ENCODE measurements at places on chromosomes 11 and 22. TPM values are rescaled to one million over a fixed set of nuclear protein-coding genes. Genes with fewer than 3 reads are reported as not detected.
A peak's percentile ranks its signal among the peaks of the same experiment; 100 is the strongest.

GRCh38 chr11:134794192-134794591, 382.1 kb upstream of the B3GAT1 start:
- peaks cover 16% of the 10 kb centered on the region for H3K27me3 ChIP-seq
- DNase-seq, result no peak
- H3K4me3 ChIP-seq, result no peak overlapping the region
- H3K27ac ChIP-seq, result no peak overlapping the region

- H3K27me3 ChIP-seq, result peaks cover 8% of the 10 kb centered on the region
- DNase-seq, result no peak
Observed at GRCh38 chr22:39448205-39449054, 8.4 kb upstream of the MGAT3 start.

- H3K4me1 ChIP-seq, result peaks cover 30% of the 10 kb centered on the region
- DNase-seq, result no peak
- H3K4me3 ChIP-seq, result no peak overlapping the region
- H3K27me3 ChIP-seq, result no peaks in the 10 kb centered on the region
- H3K27ac ChIP-seq, result no peak overlapping the region
Observed at GRCh38 chr11:111439901-111440300, 60.8 kb upstream of the POU2AF1 start.

DNA sequence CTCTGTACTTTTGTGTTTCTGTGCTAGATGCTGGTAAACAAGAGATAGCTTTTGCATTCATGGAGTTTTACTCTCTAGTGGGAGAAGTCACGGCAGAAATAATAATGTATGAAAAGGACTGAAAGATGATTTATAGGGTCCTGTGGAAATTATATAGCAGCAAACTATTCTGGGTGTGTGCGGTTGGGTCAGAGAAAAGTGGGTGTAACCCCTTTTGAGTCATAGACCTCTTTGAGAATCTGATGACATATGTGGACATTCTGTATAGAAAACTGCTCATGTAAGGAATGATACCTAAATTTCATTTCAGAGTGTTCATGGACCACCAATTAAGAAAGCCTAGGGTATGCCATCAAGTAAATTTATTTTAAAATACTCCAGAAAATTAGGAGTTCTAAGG, 54.4 kb downstream of the TMEM135 start:
- H3K27me3 ChIP-seq, result no peaks in the 10 kb centered on the region
- H3K27ac ChIP-seq, result no peak overlapping the region
- H3K4me1 ChIP-seq, result no peaks in the 10 kb centered on the region
- H3K4me3 ChIP-seq, result no peak overlapping the region
- H3K36me3 ChIP-seq, result peaks cover 25% of the 10 kb centered on the region

- no peak overlapping the region for H3K27ac ChIP-seq
- H3K4me1 ChIP-seq, result peaks cover 9% of the 10 kb centered on the region
- peaks cover 2% of the 10 kb centered on the region for H3K36me3 ChIP-seq
- no peak for DNase-seq
Observed at GRCh38 chr11:65452806-65453490, 30.4 kb downstream of the NEAT1 start.

GRCh38 chr11:6664551-6664950, 8.9 kb upstream of the DCHS1 start:
- DNase-seq, result no peak
- no peaks in the 10 kb centered on the region for H3K36me3 ChIP-seq

- peaks cover under 1% of the 10 kb centered on the region for H3K4me1 ChIP-seq
- no peak for DNase-seq
- peaks cover 35% of the 10 kb centered on the region for H3K27me3 ChIP-seq
- H3K27ac ChIP-seq, result no peak overlapping the region
- no peaks in the 10 kb centered on the region for H3K36me3 ChIP-seq
Observed at GRCh38 chr22:33065230-33065629, 7.0 kb upstream of the SYN3 start.

- peaks cover 34% of the 10 kb centered on the region for H3K36me3 ChIP-seq
- peak overlapping the region; percentile 95 for H3K4me3 ChIP-seq
- no peaks in the 10 kb centered on the region for H3K27me3 ChIP-seq
- H3K27ac ChIP-seq, result peak overlapping the region; percentile 99
- H3K4me1 ChIP-seq, result peaks cover 27% of the 10 kb centered on the region
Observed at GRCh38 chr22:39518144-39518786, 2.1 kb upstream of the ATF4 start.

- no peak overlapping the region for H3K4me3 ChIP-seq
- H3K27ac ChIP-seq, result no peak overlapping the region
- no peaks in the 10 kb centered on the region for H3K4me1 ChIP-seq
- peaks cover 47% of the 10 kb centered on the region for H3K27me3 ChIP-seq
Observed at GRCh38 chr22:22683668-22684361, 39.4 kb downstream of the GGTLC2 start.

DNA sequence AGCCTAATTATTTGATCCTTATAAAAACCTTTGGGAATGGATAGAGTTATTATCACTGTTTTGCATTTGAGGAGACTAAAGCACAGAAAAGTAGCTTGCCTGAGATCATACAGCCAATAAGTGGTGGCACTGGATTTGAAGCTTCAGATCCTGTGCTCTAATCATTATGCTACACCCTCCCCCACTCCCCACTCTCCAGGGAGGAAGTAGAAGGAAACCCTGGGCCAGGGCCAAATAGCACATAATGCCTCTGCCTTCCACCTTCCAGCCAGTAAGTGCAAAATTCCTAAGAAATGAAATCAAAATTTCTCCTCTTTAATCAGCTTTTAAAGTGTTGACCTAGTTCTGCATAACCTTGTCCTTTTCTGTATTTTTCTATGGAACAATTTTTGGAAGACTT, 61.6 kb downstream of the SIK2 start:
- H3K27ac ChIP-seq, result no peak overlapping the region
- no peaks in the 10 kb centered on the region for H3K4me1 ChIP-seq
- no peak overlapping the region for H3K4me3 ChIP-seq
- DNase-seq, result no peak
- no peaks in the 10 kb centered on the region for H3K27me3 ChIP-seq

GRCh38 chr22:47918276-47918921, 1155.9 kb downstream of the TBC1D22A start:
- no peak for DNase-seq
- no peak overlapping the region for H3K27ac ChIP-seq
- no peaks in the 10 kb centered on the region for H3K27me3 ChIP-seq
- H3K36me3 ChIP-seq, result no peaks in the 10 kb centered on the region
- no peaks in the 10 kb centered on the region for H3K4me1 ChIP-seq
- H3K4me3 ChIP-seq, result no peak overlapping the region

GRCh38 chr11:121763526-121763925, 310.8 kb upstream of the SORL1-AS1 start:
- no peak overlapping the region for H3K27ac ChIP-seq
- no peaks in the 10 kb centered on the region for H3K36me3 ChIP-seq
- peaks cover 11% of the 10 kb centered on the region for H3K27me3 ChIP-seq
- no peak overlapping the region for H3K4me3 ChIP-seq

GRCh38 chr11:62673196-62673525, 1.1 kb upstream of the LBHD1 start:
- H3K4me1 ChIP-seq, result peaks cover 19% of the 10 kb centered on the region
- H3K4me3 ChIP-seq, result peak overlapping the region; percentile 99
- H3K27me3 ChIP-seq, result no peaks in the 10 kb centered on the region
- DNase-seq, result no peak
- H3K27ac ChIP-seq, result peak overlapping the region; percentile 69
- peaks cover 12% of the 10 kb centered on the region for H3K36me3 ChIP-seq

DNA sequence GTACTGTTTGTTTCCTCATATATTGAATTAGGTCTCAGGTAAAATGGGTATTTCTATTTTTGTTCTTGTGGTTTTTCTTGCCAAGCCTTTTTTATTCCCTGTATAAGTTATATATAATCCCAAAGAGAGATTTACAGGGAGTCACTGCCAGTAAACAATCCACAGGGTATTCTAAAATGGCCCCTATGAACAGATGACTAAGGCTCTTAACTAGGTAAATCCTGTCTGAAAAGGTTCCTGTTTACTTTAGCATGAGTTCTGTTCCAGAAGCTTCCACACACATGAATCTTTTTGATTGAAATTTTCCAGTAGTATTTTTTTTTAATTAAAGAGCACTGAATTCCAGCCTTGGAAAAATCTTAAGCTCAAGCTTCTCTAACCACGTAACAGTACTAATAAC, 552.8 kb upstream of the CCDC179 start:
- DNase-seq, result no peak
- H3K36me3 ChIP-seq, result peaks cover 3% of the 10 kb centered on the region
- peaks cover 2% of the 10 kb centered on the region for H3K4me1 ChIP-seq
- no peak overlapping the region for H3K27ac ChIP-seq

DNA sequence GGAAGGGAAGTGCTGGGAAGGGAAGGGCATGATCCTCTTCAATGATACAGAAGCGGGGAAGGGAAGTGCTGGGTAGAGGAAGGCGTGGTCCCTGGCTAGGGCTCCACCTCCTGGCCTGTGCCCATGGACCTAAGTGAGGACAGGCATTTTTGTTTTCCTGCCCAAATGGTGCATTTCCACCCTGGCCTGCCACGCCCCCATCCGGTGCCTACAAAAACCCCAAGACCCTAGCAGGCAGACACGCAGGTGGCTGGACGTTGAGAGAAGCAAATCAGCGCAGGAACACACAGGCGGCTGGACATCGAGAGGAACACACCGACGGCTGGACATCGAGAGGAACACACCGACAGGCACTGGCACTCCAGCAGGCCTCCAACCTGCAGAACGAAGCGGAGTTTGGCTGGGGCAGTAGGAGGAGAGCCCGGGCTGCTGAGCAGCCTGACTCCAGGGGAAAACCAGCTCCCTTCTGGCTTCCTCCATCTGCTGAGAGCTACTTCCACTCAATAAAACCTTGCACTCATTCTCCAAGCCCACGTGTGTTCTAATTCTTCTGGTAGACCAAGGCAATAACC, 628.3 kb downstream of the BUD13 start:
- no peak overlapping the region for H3K4me3 ChIP-seq
- H3K27me3 ChIP-seq, result peaks cover 25% of the 10 kb centered on the region
- no peaks in the 10 kb centered on the region for H3K36me3 ChIP-seq
- H3K27ac ChIP-seq, result no peak overlapping the region

- no peak for DNase-seq
- no peak overlapping the region for H3K4me3 ChIP-seq
- H3K4me1 ChIP-seq, result no peaks in the 10 kb centered on the region
- H3K27ac ChIP-seq, result peak overlapping the region; percentile 62
- H3K36me3 ChIP-seq, result no peaks in the 10 kb centered on the region
Observed at GRCh38 chr22:35604621-35605368, 12.3 kb downstream of the MB start.

GRCh38 chr11:62115085-62115694, 8.6 kb upstream of the INCENP start:
- H3K4me1 ChIP-seq, result no peaks in the 10 kb centered on the region
- H3K4me3 ChIP-seq, result no peak overlapping the region
- DNase-seq, result no peak
- no peaks in the 10 kb centered on the region for H3K27me3 ChIP-seq
- H3K36me3 ChIP-seq, result no peaks in the 10 kb centered on the region

GRCh38 chr11:75858613-75859012, 43.6 kb downstream of the UVRAG start:
- no peak overlapping the region for H3K27ac ChIP-seq
- no peaks in the 10 kb centered on the region for H3K4me1 ChIP-seq
- H3K27me3 ChIP-seq, result no peaks in the 10 kb centered on the region
- H3K36me3 ChIP-seq, result peaks cover 16% of the 10 kb centered on the region
- DNase-seq, result no peak
- H3K4me3 ChIP-seq, result no peak overlapping the region

GRCh38 chr11:128530118-128531074, 57.0 kb downstream of the ETS1 start:
- H3K36me3 ChIP-seq, result no peaks in the 10 kb centered on the region
- H3K27ac ChIP-seq, result no peak overlapping the region

GRCh38 chr22:43555561-43556515, 144.0 kb downstream of the MPPED1 start:
- no peak overlapping the region for H3K4me3 ChIP-seq
- H3K27ac ChIP-seq, result no peak overlapping the region
- peaks cover 5% of the 10 kb centered on the region for H3K36me3 ChIP-seq
- no peaks in the 10 kb centered on the region for H3K27me3 ChIP-seq

- no peak overlapping the region for H3K4me3 ChIP-seq
- H3K36me3 ChIP-seq, result peaks cover 2% of the 10 kb centered on the region
- no peaks in the 10 kb centered on the region for H3K4me1 ChIP-seq
- H3K27ac ChIP-seq, result no peak overlapping the region
- peaks cover 6% of the 10 kb centered on the region for H3K27me3 ChIP-seq
Observed at GRCh38 chr11:2762451-2762850, 62.7 kb upstream of the KCNQ1OT1 start.

GRCh38 chr11:129280027-129280811, 88.1 kb upstream of the ARHGAP32 start:
- H3K36me3 ChIP-seq, result no peaks in the 10 kb centered on the region
- peaks cover 3% of the 10 kb centered on the region for H3K27me3 ChIP-seq
- peaks cover 54% of the 10 kb centered on the region for H3K4me1 ChIP-seq
- no peak for DNase-seq

- no peaks in the 10 kb centered on the region for H3K4me1 ChIP-seq
- no peak overlapping the region for H3K4me3 ChIP-seq
- no peak for DNase-seq
- no peak overlapping the region for H3K27ac ChIP-seq
- H3K27me3 ChIP-seq, result no peaks in the 10 kb centered on the region
Observed at GRCh38 chr11:104369761-104370160, 205.8 kb upstream of the PDGFD start.

GRCh38 chr22:50657925-50658324, 14.7 kb upstream of the SHANK3 start:
- H3K27me3 ChIP-seq, result peaks cover 40% of the 10 kb centered on the region
- peaks cover 1% of the 10 kb centered on the region for H3K4me1 ChIP-seq
- H3K36me3 ChIP-seq, result no peaks in the 10 kb centered on the region
- no peak overlapping the region for H3K27ac ChIP-seq

- no peak for DNase-seq
- no peaks in the 10 kb centered on the region for H3K27me3 ChIP-seq
- no peak overlapping the region for H3K4me3 ChIP-seq
Observed at GRCh38 chr22:29855611-29856181, 17.6 kb upstream of the ASCC2 start.

DNA sequence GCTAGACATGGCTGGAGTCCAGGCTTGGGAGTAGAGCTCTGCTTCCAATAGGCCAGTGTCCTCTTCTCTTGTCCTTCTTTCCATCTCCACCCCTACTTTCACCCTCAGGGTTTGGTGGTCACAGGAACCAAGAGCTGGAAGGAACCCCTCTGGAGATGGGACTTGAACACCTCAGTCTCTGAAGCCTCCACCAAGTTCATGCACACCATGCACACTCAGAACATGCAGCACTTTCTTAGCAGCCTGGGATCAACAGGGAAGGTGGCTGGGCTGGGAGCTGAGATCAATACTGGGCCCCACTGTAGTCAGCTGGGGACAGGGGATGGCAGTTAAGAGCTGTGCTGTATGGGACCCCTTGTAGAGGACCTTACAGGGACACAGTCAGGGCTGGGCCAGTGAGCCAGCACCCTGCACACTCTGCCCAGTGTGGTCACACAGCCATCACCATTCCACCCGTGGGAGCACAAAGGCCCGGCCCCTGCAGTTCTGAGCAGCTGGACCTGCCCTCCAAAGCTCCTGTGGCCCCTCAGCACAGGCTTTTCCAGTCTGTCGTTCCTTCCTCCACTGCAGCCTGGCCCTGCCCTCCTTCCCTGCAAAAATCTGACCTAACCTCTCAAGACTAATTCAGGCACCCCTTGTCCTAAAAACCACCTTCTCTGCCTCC, 47.7 kb downstream of the GAB4 start:
- no peaks in the 10 kb centered on the region for H3K36me3 ChIP-seq
- no peak overlapping the region for H3K27ac ChIP-seq
- no peaks in the 10 kb centered on the region for H3K27me3 ChIP-seq
- DNase-seq, result no peak

- H3K27me3 ChIP-seq, result no peaks in the 10 kb centered on the region
- H3K27ac ChIP-seq, result no peak overlapping the region
- no peaks in the 10 kb centered on the region for H3K36me3 ChIP-seq
- no peaks in the 10 kb centered on the region for H3K4me1 ChIP-seq
Observed at GRCh38 chr11:88246696-88247095, 71.5 kb upstream of the RAB38 start.

CNTF gene
- total RNA-seq, result 3.9 TPM

OR4A16 gene
- not detected for total RNA-seq

RAB38 gene
- total RNA-seq, result 15.6 TPM

PRODH gene
- total RNA-seq, result 6.4 TPM

OR52M1 gene
- total RNA-seq, result not detected

P2RY6 gene
- 0.14 TPM for total RNA-seq

GLYAT gene
- not detected for total RNA-seq

CD248 gene
- total RNA-seq, result 0.22 TPM

OR5P2 gene
- total RNA-seq, result not detected

COA4 gene
- total RNA-seq, result 71.3 TPM
